Spinal cord (tissue), 10 donors: ENCODE measurements at places on chromosomes 7 and 10. TPM values are rescaled to one million over a fixed set of nuclear protein-coding genes. Genes with fewer than 3 reads are reported as not detected.

- H3K4me1 ChIP-seq = no peaks in the 10 kb centered on the region
- no peaks in the 10 kb centered on the region for H3K27me3 ChIP-seq
- peaks cover 19% of the 10 kb centered on the region for H3K36me3 ChIP-seq
- H3K4me3 ChIP-seq = no peak overlapping the region
- H3K27ac ChIP-seq = no peak overlapping the region
Observed at GRCh38 chr7:130606161-130606560, 62.4 kb downstream of the COPG2 start.

DNA sequence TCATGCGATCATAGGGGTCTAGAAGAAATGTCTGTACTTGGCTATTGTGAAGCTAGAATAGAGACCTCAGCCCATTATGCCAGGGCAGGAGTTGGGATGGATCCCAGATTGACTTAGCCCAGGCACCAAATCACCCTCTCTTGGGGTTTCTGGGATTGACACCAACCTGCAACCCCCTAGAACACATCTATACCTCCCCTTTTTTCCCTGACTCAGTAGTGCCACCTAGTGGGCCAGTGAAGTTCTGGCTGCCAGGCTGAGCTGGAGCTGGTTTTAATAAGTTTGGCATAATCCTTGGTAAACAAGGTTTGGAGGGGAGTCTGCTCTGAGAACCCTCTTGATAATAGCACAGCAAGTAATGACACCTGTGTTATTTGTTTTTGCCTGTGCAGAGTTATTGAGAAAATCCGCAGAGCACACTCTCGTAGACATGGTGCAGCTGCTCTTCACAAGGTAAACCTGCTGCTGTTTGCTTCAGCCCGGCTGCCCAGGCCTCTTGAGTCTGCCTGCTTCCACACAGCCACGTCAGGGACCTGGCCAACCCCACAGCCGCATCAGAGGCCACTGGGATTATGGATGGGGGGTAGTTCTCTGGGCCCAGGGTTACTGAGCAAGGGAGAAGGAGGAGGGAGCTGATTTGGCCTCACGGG lies 43.3 kb upstream of the NFKB2 start:
- no peak overlapping the region for H3K27ac ChIP-seq
- H3K4me3 ChIP-seq = no peak overlapping the region
- peak; percentile 50 for DNase-seq
- H3K27me3 ChIP-seq = no peaks in the 10 kb centered on the region
- peaks cover 21% of the 10 kb centered on the region for H3K36me3 ChIP-seq
- H3K4me1 ChIP-seq = peaks cover 7% of the 10 kb centered on the region

DNA sequence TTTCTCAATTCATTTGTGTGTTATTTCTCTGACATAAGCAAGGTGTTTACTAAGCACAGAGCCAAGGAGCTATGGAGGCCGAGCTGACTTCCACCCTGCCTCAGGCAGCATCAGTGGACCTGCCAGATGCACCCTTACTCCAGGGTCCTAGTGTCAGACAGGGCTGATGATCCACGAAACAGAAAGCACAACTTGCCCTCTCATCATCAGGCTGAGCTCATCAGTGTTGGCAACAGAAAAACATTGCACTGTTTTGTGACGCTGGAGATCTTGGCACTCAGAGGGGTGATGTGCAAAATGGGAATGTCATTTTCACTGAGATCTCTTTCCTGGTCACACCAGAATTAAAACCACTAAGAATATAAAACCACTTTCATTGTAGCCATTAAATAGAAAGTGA lies 201.8 kb downstream of the GLI3 start:
- H3K4me1 ChIP-seq = no peaks in the 10 kb centered on the region
- no peak overlapping the region for H3K27ac ChIP-seq
- H3K4me3 ChIP-seq = no peak overlapping the region
- no peaks in the 10 kb centered on the region for H3K36me3 ChIP-seq

The UNCX gene
- 3.9 TPM for polyA plus RNA-seq

DNA sequence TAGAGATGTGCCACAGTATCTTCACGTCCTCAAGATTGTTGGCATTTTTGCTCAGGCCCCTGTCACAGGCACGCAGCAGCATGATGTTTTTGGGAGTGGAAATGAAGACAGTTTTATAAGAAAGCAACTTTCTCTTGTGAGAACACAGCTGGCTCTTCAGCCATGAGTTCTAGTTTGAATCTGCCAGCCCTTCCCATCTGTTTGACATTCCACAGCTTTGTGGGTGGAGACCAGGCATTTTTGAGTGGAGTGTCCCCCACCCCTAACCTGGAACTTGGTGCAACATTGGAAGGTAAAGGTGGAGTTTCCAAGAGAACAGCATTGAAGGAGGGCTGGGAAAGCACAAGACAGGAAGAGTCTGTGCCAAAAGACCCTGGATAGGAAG lies 253.1 kb upstream of the IGFBP3 start:
- no peaks in the 10 kb centered on the region for H3K4me1 ChIP-seq
- no peaks in the 10 kb centered on the region for H3K27me3 ChIP-seq
- H3K27ac ChIP-seq = no peak overlapping the region

GRCh38 chr7:150998341-150998740 lies 7.5 kb downstream of the NOS3 start:
- no peaks in the 10 kb centered on the region for H3K27me3 ChIP-seq
- H3K4me1 ChIP-seq = peaks cover 14% of the 10 kb centered on the region
- peaks cover 5% of the 10 kb centered on the region for H3K36me3 ChIP-seq
- no peak overlapping the region for H3K27ac ChIP-seq
- DNase-seq = no peak
